NCI-H1417 treated with DMSO at 0.1 percent for 48 hours (cell line): ENCODE measurements at places on chromosomes 16 and 17.
A peak's percentile ranks its signal among the peaks of the same experiment; 100 is the strongest.

DNA sequence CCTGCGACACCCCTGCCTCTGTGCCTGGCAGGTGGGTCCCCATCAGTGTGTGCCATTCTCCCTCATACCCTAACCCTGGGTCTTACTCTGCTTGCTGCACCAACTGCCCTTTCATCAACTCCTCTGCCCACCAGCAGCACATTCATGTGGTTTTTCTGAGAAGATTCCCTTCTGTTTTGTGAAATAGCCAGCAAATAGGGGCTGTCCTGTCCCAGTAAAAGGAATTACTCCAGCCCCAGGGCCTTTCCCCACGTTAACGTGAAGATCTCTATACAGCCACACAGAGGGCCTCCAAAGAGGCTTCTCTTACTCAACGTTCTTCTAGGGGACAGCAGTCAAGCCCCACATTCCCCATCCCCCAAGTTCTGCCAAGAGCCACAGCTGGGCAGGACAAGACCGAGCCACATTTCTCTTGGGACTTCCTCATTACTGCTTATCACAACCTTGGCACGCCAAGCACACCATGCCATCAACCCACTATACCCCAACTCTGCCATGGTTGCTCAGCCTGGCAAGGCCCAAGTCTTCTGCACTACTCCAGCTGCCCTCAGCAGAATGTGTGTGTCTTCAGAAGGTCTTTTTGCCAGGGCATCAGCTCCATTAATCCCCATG, 18.7 kb upstream of the CCL2 start:
- no peak for DNase-seq

DNA sequence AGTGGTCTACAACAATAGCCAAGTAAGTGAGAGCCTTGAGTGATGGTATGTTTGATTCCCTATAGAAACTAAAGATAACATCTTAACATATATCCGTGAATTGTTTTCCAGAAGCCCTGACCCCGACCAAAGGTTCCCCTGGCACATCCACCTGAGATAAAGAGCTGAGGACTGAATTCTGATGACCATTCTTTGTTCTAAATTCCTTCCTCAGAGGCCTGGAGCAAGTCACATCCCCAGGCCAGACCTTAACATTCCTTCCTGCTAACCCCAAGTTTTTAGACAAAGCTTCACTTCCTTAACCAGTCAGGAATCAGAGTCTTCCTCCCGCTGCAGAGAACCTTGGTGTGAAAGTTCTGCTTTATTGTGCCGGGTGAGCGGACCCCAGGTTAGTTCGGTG, 83.3 kb downstream of the PMP22 start:
- DNase-seq, result no peak

- no peak for DNase-seq
Measured at GRCh38 chr17:68457168-68457538, at the start of gene WIPI1. WIPI1 (minus strand) TSS chr17:68457496; CDS start chr17:68457421, 75 bp downstream.

GRCh38 chr16:75351183-75351582, 82.1 kb downstream of the CFDP1 start:
- DNase-seq, result no peak

DNA sequence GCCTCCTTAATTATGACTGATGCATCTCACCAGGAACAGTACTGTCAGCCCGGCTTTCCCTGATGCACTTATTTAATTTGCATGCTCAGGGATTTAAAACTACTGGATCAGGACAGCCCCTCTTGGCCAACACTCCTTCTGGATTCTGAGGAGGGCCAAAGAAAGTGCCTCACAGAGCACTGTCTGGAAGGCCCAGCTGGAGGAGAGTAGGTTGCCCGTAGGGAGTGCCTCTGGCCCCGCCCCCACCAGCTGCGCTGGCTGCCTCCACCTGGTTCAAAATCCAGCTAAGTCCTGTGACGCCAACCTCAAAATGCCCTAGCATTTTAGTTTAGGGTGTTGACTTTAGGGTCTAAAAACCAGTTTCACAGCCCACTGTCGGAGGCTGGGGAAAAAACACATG, 49.4 kb upstream of the SREBF1 start:
- no peak for DNase-seq

- peak; percentile 1 for DNase-seq
Measured at GRCh38 chr17:61002316-61002736, 324.7 kb downstream of the BCAS3 start.

GRCh38 chr17:43992641-43993040, 11.8 kb upstream of the NAGS start:
- no peak for DNase-seq

- DNase-seq, result no peak
Measured at GRCh38 chr16:46612121-46612520, 9.1 kb downstream of the SHCBP1 start.

- DNase-seq, result peak; percentile 14
Measured at GRCh38 chr16:72467157-72467759, 295.3 kb upstream of the PMFBP1 start.

- no peak for DNase-seq
Measured at GRCh38 chr17:39852239-39852638, 11.9 kb downstream of the IKZF3 start.

GRCh38 chr17:81712468-81713003, 452 bp downstream of the SLC25A10 start:
- DNase-seq, result no peak

- no peak for DNase-seq
Measured at GRCh38 chr16:57797216-57797525, 5.1 kb downstream of the KIFC3 start.

- no peak for DNase-seq
Measured at GRCh38 chr16:745739-746138, 4.9 kb upstream of the CIAO3 start.

DNA sequence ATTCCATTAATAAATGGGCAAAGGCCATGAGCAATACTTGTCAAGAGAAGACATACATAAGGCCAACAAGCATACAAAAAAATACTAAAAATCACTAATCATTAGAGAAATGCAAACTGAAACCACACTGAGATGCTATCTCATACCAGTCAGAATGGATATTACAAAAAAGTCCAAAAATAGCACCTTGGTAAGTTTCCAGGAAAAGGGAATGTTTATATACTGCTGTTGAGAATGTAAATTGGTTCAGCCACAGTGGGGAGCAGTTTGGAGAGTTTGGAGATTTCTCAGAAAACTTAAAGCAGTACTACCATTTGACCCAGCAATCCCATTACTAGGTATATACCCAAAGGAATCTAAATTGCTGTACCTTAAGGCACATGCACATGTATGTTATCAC, 467.7 kb downstream of the CDH11 start:
- no peak for DNase-seq

- DNase-seq, result peak; percentile 9
Measured at GRCh38 chr16:83737729-83738354, 69.9 kb upstream of the HSBP1 start.

- no peak for DNase-seq
Measured at GRCh38 chr16:50819706-50820105, 77.8 kb downstream of the CYLD start.

GRCh38 chr17:66507103-66507923, 204.9 kb downstream of the PRKCA start:
- DNase-seq, result no peak

GRCh38 chr17:75703591-75703990, 17.7 kb upstream of the ITGB4 start:
- DNase-seq, result no peak

DNA sequence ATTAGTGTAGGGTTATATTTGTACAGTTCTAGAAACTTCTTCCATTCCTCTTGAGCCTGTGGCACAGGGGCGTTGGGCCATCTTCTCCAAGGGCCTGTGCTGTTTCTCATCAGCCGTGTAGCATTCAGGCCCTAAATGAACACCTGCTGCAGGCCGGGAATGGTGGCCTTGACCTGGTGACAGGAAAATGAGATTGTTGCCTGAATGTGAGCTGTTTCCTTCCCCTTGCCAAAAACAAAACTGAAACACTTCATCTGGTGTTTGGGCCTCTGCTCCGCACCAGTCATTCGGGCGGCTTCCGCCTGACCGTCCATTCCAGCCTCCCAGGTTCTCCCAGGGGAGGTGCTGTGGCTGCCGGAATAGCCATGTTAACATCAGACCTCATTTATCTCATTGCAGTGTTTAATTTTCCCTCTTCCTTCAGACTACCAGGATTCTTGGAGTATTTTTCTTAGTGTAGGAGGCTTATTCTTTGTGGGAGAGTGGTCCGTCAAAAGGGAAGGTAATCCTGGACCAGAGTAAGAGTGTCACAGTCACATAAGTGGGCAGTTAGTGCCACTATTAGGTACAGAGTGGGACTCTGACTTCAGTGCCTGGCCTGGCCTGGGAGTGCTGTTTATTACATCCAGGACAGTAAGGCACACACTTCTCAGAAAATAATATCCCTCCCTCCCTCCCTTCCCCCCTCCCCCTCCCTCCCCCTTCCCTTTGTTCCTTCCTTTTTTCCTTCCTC, 61.9 kb downstream of the WWP2 start:
- DNase-seq, result no peak

DNA sequence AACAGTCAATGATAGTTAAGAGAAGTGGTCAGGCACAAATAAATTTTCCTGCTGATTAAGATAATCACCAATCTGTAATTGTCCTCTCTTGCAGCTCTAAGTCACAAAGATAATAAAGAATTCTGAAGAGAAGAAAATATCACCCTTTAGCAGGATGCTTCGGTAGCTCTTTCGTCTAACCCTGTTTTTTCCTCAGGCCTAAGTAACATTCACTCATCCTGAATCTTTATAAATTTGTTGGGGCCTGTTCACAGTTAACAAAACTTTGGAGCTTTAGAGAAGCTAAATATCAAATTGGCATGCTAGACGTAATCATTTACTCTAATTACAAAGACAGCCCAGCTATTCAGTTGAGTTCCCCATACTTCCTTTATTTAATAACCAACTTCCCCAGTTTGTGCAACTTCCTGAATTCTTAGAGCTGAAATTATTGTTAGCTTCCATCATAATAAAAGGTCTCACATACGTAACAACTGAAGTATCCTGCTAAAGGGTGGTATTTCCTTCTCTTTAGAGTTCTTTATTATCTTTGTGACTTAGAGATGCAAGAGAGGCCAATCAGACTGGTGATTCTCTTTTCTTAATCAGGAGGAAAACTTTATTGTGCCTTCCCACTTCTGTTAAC, 118.6 kb downstream of the TANGO6 start:
- no peak for DNase-seq

DNA sequence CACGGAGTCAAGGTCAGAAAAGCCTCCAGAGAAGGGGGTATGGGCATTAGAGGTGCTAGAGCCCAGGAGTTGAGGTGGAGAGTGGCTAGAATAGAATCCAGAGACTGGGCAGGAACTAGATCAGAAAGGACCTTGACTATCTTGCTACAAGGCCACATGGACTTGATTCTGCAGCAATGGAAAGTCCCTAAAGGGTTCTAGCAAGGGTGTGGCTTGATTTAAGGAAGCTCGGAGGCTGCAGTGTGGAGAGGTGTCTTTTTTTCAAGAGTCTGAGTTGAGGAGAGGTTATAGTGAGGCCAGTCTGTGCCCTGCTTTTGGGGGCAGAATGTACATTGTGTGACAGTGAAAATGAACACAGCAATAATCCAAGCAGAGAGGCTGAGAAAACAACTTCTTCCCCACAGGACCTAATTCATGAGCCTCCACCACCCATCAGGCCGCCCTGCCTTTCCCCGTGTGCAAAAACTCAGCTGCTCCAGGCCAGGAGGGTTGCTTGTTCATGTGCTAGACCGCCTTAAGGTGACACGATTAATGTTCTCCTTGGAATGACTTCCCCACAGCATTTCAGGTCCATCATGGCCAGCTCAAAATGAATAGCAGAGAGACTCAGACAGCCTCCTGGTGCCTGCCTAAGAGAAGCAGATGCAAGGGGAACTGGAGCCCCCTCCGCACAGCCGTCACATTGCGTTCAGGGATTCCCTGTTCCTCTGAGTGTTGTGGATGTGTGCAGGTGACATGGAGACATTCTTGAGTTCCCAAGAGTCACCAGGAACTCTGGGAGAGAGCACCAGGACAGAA, 8.7 kb upstream of the BEAN1 start:
- no peak for DNase-seq

DNA sequence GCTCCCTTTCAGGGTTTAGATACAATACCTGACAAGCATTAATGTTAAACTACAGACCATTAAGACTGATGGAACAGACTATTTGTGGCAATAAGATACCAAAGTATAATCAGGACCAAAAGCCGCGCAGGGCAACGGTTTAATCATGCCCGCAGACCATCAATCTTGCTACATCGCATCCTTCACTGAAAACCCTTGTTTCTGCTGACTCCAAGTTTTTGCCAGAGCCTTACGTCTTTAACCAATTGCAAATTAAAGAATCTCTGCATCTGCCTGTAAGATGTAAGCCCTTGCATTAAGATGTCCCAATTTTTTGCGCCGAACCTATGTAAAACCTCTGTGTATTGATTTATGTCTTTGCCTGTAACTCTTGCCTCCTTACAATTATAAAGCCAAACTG, 94.2 kb upstream of the RBBP6 start:
- no peak for DNase-seq

- no peak for DNase-seq
Measured at GRCh38 chr16:84190731-84191388, at the start of gene ADAD2. ADAD2 (plus strand) TSS chr16:84191157; CDS start chr16:84191231, 74 bp downstream.

DNA sequence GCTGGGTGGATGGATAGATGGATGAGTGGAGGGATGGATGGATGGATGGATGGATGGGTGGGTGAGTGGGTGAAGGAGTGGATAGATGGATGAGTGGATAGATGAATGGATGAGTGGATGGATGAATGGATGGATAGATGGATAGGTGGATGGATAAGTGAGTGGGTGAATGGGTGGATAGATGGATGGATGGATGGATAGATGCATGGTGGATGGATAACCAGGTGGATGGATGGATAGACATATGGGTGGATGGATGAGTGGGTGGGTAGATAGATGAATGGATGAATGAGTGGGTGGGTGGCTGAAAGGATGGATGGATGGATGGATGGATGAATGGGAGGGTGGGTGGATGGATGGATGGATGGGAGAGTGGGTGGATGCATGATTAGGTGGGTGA, 51.0 kb upstream of the ZC3H18 start:
- DNase-seq, result no peak

DNA sequence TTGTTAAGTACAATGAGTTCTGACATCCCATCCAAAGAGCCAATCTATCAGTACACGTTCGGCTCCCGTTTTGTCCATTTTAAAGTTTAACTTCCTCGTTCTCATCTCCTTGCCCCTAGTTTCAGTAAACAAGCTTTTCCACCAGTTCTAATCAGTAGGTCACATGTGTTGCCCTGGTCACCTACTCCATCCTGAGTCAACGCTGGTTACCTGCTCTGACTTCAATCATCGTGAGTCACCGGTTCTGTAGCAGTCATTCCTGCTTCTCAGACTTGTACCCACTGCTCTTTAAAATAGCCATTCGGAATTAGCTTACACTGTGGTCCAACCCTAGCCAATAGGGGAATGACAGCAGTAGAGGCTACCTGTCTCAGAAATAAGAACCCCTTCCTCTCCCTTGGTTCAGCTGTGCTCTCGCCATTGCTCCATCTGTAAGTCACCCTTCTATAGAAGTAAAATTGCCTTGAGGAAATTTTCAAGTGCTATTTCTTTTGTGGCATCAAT, 191.0 kb downstream of the CPPED1 start:
- no peak for DNase-seq

DNA sequence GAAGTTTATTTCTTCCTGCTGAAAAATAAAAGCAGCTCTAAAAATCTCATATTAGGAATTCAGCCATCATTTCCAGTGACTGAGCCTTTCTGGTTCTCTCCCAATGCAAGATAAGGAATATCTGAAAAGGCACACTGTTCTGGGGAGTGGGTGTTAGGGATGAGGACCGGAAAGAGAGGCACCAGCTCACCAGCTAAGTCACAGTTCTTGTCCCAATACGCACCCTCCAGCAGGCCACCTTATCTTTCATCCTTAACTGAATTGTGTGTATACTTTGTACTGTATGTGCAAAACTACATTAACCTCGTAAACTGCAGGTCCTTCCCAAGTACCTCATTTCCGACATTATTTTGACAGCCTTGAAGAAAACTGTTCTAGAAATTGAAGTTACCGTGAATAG, 11.0 kb downstream of the AMFR start:
- DNase-seq, result no peak
